ENCODE measurements at places on chromosomes 11 and 22. TPM values are rescaled to one million over a fixed set of nuclear protein-coding genes. Genes with fewer than 3 reads are reported as not detected.

The OR5I1 gene
- not detected for total RNA-seq

DNA sequence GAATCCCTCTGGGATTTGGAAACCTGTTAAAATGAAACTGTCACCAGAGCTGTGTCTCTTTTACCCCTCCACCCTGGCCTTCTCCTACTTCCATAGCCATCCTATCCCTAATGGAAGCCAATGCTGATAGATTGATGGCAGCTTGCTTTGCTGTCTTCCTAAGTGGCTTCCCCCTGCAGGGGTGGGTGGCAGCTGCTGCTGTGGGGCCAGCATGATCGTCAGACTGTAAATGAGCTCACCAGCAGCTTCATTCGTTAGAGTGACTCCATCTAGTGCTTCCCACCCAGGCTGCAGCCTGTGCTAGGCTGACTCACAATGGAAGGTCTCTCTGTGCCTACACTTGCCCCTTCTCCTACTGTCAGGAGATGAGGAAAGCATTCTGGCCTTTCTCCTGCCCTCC is 311.0 kb downstream of the BUD13 start:
- H3K4me3 ChIP-seq: no peak overlapping the region
- H3K27ac ChIP-seq: no peak overlapping the region
- no peaks in the 10 kb centered on the region for H3K36me3 ChIP-seq
- DNase-seq: no peak
- H3K4me1 ChIP-seq: peaks cover 4% of the 10 kb centered on the region

DNA sequence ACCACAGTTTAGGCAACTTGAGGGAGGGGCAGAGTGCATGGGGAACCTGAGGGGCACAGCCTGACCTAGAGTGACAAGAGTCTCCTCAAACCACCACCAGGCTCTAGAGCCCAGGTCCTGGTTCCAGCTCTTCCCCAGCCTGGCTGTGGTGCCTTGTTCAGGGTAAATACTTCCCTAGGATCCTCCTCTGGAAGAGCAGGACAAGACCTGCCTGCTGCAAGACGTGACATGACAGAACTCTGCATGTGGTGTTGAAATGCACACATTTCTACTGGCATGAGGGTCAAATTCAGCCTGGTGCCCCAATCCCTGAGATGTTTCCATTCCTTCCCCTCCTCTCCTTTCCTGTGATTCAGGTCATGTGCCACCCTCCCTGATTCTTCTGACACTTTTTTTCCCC is 3.3 kb downstream of the SEC14L2 start:
- no peaks in the 10 kb centered on the region for H3K36me3 ChIP-seq
- no peaks in the 10 kb centered on the region for H3K27me3 ChIP-seq
- no peak overlapping the region for H3K4me3 ChIP-seq

GRCh38 chr11:119148720-119149017 is 183 bp upstream of the ABCG4 start:
- no peaks in the 10 kb centered on the region for H3K27me3 ChIP-seq
- DNase-seq: no peak
- H3K27ac ChIP-seq: no peak overlapping the region
- H3K4me3 ChIP-seq: peak overlapping the region; percentile 41
- no peaks in the 10 kb centered on the region for H3K36me3 ChIP-seq
